Spleen (tissue), 13 donors: ENCODE measurements at places on chromosomes 12 and 14.
A peak's percentile ranks its signal among the peaks of the same experiment; 100 is the strongest.

- no peak for DNase-seq
These were observed 30.1 kb upstream of the NUDT14 start for GRCh38 chr14:105211086-105211757.

GRCh38 chr12:8156416-8156815, 399 bp upstream of the ZNF705A start:
- DNase-seq, result no peak

DNA sequence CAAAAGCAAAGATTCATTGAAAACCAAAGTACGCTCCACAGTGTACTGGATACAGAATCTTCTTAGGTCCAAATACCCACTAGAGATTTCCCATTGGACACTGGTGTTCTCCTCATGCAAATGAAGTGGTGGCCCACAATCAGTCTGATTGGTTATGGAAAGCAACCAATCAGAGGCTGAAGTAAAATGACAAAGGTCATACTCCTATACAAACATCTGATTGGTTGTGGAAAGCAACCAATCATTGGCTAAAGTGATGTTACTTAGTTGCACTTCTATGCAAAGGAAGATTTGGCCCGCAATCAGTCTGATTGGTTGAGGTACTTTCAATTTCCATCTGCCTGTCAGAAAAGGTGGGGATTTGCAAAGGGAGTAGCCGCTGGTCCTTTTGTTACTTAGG, 1.3 kb upstream of the WASHC3 start:
- no peak for DNase-seq

DNA sequence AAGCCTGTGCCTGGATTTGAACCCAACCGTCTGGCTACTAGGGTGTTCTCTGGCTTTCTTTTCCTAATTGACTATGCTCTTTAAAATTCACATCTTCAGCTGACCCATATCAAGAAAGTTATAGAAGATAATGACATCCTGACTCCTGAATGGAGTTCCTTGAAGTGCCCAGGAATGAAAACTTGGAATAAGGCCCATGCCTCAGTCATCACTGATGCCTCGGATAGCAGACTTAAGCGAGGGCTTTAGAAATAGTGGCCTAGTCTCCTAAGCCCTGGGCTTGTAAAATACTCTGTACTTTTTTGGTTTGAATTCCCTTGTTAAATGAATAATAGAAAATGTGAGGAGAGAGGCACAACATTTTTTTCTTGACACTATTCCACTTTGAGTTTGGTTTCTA, 39.0 kb downstream of the CHST11 start:
- DNase-seq, result no peak

- no peak for DNase-seq
These were observed 284.7 kb downstream of the DUSP6 start for GRCh38 chr12:89067421-89068187.

GRCh38 chr12:110704750-110705149, 15.8 kb upstream of the HVCN1 start:
- DNase-seq, result no peak

DNA sequence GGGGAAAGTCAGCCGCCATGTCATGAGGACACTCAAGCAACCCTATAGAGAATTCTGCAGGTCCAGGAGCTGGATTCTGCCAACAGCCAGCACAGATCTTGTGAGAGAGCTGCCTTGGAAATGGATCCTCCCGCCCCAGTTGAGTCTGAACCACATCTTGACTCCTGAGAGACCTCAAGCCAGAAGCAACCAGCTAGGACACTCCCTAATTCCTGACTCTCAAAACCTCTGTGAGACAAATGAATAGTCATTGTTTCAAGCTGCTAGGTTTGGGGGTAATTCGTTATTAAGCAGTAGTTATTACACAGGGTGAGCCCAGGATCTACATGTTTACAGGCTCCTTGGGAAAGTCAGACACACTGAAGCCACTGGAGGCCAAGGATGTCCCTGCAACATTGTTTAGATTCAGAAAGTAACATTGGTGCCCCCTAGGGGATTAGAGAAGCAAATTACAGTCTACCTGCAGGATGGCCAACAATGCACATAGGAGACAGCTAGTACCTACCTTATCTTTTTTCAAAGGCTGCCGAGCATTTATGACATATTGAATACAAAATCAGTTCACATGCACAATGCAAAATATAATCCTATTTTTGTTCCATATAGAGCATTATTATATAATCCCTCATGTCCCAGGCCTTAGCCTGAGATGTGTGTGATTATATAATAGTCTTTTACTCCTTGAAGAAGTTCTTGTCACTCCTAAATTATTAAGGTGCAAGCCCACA, 57.9 kb upstream of the FICD start:
- DNase-seq, result no peak

- no peak for DNase-seq
These were observed 186.0 kb downstream of the PAH start for GRCh38 chr12:102730996-102731395.

DNA sequence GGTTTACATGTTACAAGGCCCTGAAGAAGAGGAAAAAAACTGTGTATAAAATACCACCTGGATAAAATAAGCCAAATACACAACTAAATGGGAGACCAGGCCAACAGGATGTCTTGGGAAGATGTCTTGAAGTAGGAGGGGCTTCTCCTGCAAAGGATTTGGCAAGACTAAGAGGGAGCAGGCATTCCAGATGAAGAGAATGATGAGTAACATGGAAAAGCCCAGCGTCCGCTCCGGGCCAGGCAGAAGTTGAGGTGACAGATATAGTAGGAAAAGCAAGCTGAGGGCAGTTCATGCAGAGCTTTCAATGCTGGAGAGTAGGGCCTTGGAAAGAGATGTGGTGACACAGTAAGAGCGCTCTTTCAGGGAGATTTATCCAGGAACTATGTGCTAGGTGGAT, 16.1 kb upstream of the EIF4B start:
- no peak for DNase-seq

DNA sequence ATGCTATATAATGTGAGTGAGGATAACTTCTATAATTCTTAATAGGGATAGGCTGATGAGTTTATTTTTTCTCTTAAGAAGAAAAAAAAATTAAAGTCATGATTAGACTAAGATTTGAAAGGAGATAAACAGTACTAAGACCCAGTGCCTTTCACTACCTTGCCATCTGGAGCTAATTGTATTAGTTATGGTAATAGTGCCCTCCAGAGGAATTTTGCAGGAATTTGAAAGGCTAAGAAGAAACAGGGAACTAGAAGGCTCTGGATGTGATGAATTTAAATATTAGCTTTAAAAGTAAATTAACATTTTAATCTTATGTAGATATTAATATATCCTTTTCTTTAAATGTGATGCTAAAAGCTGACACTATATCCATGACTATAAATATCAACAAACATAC, 36.6 kb upstream of the PIK3C2G start:
- DNase-seq, result no peak

GRCh38 chr14:39005044-39005880, 97.8 kb downstream of the SEC23A start:
- DNase-seq, result no peak

DNA sequence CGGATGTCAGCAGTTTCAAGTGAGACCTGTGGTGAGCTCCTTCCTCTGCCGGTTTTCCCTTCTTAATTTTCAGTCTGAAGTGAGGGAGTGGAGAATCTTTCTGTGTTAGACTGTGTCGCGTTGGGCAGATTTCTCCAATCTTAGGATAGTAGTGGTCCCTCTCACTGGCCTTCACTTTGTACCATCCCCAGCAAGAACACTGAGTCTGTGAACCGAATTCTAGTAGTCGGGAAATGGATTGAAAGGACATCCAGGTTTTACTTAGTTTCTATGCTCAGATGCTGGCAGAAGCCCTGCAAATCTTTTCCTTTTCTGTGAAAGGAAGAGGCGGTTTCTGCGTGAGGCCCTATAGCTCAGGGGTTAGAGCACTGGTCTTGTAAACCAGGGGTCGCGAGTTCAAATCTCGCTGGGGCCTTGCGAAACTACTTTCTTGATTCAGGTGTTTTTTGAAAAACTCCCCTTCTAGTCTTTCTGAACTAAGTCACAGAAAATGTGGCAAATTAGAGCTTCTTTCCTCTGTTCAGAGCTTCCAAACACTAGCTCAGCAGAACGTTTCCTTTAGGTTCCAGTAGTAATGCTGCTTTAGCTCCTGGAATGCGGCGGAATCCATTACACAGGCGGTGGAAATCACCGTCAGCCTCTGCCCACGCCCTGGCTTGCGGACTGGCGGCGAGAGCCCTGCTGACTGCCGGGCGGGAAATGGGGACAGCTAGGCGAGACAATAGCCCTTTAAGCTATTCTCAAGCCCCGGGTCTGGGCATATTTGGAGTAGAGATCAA, 2.8 kb upstream of the RNASE4 start:
- DNase-seq, result peak; percentile 87

DNA sequence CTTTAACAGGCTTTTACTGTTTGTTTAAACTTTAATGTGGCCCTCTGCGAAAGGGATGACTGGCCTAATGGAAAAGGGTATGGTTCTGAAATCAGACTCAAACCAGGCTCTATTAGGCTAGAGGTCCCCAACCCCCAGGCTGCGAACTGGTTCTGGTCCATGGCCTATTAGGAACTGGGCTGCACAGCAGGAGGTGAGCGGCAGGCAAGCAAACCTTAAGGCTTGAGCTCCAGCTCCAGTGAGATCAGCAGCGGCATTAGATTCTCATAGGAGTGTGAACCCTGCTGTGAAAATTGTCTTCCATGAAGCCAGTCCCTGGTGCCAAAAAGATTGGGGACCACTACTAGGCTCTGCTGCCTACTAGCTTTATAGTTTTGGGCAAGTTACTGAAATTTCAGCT, 11.1 kb downstream of the GALNT4 start:
- no peak for DNase-seq

DNA sequence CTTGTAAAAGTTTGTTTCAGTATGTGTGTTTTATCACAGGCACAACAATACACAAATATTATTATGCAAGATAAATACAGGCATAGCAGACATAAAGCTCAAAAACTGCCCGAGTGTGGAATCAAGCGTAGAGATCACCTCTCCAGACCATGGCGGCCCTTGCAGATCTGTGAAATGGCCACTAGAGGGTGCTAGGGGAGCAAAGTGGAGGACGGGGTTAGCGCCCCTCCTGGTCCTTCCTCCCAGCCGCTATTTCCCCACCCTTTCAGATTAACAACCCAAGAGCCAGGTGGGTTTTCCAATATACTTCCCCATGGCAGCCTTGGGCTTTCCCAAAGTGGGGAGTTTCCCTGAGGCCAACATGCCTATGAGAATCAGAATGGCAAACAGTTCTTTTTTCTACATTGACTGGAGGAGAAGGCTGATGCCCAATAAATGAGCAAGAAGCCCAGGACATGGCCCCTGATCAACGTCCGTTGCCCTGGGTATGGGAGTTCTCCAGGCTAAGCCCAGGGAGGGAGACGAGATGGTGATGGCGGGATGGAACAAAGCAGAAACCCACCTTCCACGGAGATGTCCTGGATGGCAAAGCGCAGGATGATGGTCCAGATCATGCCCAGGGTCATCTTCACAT, 67.4 kb downstream of the ACTN1 start:
- DNase-seq, result peak; percentile 87

DNA sequence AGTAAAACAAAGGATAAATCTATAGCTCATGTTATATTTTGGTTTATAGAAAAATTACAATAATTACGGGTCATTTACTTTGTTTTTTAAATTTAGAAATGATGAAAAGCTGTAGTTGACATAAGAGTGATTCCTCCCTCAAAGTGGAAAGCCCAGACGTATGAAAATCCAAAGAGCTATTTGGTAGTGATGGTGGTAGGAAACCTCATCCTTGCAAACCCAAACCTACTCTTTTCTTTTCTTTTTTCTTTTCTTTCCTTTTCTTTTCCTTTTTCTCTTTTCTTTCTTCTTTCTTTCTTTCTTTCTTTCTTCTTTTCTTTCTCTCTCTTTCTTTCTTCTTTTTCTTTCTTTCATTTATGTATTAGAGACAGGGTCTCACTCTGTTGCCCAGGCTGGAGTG, 190.3 kb upstream of the RASSF8 start:
- no peak for DNase-seq

- DNase-seq, result no peak
These were observed 220.8 kb downstream of the CHST11 start for GRCh38 chr12:104677441-104678089.
